NCI-H460 (cell line): ENCODE measurements at places on chromosomes 5 and 9.

DNA sequence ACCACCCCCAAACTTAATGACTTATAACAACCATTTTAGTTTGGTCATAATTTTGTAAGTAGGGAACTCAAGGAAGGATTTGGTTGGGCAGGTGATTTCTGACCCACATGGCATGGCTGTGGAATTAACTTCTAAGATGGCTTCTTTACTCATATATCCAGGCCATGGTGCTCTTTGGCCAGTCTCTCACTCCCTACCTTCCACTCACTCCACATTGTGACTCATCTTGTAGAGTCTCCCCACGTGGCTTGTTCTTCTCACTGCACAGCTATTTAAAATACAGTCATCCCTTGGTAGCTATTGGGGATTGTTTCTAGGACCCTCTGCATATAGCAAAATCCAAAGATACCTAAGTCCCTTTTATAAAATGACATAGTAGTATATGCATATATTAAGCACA, 76.6 kb upstream of the MAST4 start:
- DNase-seq = no peak

DNA sequence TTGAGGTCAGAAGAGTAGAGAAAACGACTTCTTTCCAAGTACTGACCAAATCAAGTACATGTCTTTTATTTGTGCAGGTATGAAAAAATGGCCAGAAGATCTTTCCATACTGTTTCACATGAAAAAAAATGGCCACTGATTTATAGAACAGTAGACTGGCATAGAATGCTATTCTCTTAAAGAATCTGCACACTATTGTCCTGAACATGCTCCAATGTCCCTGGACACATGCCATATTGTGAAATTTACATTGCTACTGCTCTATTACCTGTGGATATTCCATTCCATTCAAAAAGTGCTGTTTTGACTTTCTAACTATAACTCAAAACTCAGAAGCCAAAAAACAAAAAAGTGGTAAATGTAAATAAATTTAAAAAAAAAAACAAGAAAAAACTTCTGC, 60.6 kb downstream of the FBXL17 start:
- DNase-seq = no peak

DNA sequence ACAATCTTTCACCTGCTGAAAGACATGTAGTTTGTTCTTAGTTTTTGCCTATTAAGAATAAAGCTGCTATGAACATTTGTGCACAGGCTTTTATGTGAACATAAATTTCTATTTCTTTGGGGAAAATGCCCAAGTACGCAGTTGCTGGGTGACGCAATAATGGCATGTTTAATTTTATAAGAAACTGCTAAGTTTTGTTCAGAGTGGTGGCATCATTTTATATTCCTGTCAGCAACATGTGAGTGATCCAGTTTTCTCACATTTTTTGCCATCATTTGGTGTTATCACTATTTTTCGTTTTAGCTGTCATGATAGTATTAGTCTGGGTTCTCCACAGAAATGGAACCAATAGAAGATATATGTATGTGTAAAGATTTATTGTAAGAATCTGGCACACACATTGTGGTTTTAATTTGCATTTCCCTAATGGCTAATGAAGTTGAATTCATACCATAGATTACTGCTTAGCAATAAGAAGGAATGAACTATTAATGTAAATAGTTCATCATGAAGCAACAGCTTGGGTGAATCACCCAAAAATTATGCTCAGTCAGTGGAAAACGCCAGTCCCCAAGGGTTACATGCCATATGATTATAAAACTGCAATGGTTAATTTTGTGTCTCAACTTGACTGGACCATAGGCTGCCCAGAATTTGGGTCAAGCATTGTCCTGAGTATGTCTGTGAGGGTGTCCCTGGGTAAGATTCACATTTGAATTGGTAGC, 358.6 kb downstream of the MSX2 start:
- DNase-seq = no peak

DNA sequence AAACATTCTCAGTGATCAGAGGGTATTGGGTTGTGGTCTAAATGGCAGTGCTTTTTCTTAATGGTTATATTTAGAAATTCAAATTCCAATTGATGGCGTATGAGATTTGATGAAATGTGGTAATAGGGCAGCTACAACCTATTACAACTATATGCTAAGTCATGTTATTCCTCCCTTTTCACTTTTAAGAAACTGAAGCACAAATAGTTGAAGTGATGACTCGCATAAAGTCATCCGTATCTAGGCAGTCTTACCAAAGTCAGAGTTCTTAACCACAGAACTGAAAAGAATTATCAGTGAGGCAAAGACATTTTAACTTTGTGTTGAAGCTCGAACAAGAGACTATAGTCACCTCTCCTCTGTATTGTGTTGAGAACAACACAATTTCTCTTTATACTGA, 28.2 kb downstream of the C9orf152 start:
- no peak for DNase-seq

GRCh38 chr5:67672636-67673035, 476.0 kb upstream of the CD180 start:
- no peak for DNase-seq

DNA sequence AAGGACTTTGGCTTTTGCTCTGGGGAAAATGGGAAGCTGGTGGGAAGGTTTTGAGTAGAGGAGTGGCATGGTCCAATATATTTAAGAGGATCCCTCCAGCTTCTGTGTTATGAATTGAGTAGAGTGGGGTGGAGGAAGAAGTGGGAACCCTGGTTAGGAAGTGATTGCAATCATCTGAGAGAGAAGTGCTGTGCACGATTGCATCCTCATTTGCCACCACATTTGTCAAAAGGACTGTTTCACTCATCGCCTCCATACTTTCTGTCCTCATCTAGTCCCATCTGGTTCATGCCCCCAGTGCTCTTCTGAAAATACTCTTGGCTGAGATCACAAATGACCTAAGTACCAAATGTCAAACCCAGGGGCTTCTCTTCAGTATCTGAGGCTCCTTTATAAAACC, 192.1 kb downstream of the RAB3C start:
- DNase-seq = no peak

GRCh38 chr9:136160381-136160841, 41.7 kb upstream of the TMEM250 start:
- no peak for DNase-seq

- DNase-seq = peak; percentile 80
Observed at GRCh38 chr9:128339761-128340690, at the start of gene SLC27A4. TSS of gene SLC27A4 (plus strand) at chr9:128340527. CDS start at chr9:128343133, 2,606 bp downstream.

GRCh38 chr9:113524468-113524867, 60.9 kb downstream of the RGS3 start:
- DNase-seq = no peak

DNA sequence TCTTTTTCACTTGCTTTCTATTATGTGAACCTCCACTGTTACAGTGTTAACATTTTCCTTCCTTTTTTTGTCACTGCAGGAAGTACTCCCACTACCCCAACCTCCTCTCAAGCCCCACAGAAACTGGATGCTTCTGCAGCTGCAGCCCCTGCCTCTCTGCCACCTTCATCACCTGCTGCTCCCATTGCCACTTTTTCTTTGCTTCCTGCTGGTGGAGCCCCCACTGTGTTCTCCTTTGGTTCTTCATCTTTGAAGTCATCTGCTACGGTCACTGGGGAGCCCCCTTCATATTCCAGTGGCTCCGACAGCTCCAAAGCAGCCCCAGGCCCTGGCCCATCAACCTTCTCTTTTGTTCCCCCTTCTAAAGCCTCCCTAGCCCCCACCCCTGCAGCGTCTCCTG, 18.8 kb downstream of the NUP214 start:
- no peak for DNase-seq

DNA sequence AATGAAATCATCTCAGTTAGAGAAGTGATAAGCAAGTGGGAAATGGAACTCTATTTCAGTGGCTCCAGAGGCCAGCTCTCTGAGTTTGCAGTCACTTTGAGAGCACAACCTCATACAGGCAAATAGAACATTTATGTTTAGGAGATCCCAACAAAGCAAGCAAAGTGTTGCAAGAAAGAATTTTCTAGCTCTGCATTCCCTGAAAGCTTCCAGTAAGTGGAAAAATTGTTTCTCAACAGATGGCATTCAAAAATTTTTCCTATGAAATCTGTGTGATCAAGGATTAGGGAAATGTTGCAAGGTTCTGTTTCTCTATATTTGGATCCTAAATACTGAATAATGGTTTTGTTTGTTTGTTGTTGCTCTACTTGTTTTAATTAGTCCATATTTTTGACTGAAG, 764.2 kb upstream of the ZNF608 start:
- DNase-seq = no peak

DNA sequence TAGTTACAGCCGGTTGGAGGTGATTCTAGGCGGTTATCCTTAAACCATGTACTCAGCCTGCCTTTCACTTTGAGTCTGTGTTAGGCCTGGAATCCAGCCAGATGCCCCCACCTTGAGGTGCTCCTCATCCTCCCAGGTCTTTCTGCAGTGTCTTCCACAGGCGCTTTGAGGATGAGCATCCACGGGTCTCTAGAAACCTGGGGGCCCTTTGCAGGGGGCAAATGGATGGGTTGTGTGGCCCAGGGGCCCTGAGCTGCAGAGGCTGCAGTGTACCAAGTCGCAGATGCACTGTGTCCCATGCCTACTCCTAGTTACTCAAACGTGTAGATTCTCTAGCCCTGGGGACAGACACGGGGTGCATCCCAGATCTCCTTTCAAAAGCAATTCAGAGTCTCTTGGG, 242.1 kb upstream of the IRX1 start:
- no peak for DNase-seq

- DNase-seq = no peak
Observed at GRCh38 chr5:160486573-160486972, 64.9 kb downstream of the PTTG1 start.

GRCh38 chr5:135221187-135221473, 177.9 kb downstream of the MACROH2A1 start:
- no peak for DNase-seq

- no peak for DNase-seq
Observed at GRCh38 chr5:80569961-80570786, at the start of gene ANKRD34B. TSS of gene ANKRD34B (minus strand) at chr5:80570280. CDS start at chr5:80560019, 10,261 bp downstream.

GRCh38 chr5:24773261-24773660, 128.5 kb upstream of the CDH10 start:
- peak; percentile 15 for DNase-seq

DNA sequence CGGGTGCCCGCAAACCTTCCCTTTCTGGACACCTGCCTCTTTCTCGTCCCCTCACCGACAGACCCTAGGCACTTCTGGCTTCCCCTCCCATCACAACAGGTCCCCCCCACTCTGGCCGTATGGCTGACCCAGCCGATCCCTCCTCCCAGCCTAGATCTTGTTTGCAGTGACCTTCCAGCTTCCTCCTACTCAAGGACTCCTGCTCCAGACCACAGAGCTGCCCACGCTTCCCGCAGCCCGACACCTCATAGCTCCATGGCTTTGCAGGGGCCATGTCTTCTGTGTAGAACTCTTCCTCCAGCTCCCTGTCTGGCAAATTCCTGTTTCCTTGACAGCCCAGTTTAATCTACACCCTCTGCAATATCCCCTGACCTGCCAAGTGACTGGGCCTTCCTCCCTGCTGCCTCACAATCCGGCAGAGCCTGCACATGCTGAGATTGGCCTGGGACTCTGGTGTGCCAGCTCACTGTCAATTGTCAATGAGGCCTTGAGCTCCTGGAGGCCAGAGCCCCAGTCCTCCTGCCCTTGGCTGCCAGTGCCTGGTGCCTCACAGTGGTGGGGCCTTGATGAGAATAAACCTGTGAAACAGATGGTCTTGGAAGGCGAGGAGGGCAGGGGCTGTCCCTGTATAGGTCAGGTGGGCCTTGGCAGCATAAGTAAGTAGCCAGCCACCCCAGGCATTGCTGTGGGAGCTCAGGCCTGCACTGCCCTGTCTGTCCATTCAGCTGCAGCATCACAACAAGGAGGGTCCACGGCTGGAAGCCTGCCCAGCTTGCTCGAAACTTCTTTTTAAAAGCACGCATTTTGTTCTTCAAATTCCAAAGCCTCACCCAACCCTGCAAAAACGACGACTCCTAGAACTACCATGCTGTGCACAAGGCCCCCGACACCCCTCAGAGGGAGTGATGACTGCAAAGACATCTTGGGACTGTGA, 50.5 kb downstream of the GADD45G start:
- no peak for DNase-seq

DNA sequence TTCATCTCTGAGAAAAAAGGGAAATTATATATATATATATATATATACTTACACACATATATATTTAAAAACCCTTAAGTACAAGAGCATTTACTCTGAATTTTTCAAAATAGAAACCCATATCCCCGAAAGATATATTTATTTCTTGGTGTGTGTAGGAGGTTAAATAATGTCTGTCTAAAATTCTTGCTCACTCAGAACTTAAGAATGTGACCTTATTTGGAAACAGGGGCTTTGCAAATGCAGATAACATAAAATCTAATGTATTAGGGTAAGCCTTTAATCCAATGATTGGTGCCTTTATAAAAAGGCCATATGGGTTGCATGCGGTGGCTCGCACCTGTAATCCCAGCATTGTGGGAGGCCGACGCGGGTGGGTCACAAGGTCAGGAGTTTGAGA, 517.3 kb upstream of the TLE4 start:
- DNase-seq = no peak

DNA sequence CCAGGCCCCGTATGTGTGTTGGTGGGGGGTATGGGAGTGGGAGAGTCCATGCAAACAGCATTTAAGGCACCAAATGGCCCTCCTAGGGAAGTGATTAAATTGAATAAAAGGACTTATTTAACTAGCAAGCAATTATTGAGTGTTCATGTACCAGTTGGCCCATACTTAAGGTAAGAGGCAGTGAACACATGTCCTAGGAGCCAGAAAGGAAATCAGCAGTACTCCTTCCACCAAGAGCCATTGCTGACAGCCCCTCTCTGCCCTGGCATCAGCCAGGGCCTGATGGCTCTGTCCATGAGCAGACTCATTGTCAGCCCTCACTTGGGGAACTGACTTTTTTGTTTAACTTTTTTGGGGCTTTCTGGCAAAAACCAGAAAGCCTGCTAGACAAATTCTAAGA, 10.4 kb upstream of the SHROOM1 start:
- no peak for DNase-seq

DNA sequence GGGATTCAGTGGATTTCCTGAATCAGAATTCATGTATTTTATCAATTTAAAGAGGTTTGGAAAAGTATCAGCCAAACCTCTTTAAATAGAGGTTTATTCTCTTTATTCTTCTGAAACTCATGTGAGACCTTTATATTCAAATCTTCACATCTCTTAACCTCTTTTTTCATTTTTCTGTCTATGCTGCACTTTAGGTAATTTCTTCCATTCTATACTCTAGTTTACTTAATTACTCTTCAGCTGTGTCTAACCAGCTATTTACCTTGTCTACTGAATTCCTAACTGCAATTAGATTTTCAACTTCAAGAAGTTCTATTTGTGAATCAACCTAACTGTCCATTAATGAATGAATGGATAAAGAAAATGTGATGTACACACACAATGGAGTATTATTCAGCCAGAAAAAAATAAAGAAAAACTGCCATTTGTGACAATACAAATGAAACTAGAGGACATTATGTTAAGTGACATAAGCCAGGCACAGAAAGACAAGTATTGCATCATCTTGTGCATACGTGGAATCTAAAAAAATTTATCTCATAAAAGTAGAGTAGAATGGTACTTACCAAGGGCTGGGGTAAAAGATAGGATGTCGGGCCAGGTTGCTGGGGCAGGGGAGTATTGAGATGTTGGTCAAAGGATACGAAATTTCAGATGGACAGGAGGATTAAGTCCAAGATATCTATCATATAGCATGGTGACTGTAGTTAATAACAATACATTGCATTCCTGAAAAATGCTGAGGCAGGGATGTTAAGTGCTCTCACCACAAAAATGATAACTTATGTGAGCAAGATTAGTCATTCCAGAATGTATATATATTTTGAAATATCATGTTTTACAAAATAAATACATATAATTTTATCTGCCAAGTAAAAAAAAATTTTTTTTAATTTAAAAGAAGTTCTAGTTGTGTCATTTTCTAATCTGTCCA, 129.5 kb upstream of the LRRTM2 start:
- no peak for DNase-seq

GRCh38 chr9:68873179-68873578, 140.7 kb downstream of the PRKACG start:
- no peak for DNase-seq

GRCh38 chr5:43027054-43027785, 12.9 kb downstream of the ANXA2R start:
- DNase-seq = no peak
